Esophagus muscularis mucosa (tissue), 4 donors: ENCODE measurements at places on chromosomes 4 and X. TPM values are rescaled to one million over a fixed set of nuclear protein-coding genes. Genes with fewer than 3 reads are reported as not detected.

DNA sequence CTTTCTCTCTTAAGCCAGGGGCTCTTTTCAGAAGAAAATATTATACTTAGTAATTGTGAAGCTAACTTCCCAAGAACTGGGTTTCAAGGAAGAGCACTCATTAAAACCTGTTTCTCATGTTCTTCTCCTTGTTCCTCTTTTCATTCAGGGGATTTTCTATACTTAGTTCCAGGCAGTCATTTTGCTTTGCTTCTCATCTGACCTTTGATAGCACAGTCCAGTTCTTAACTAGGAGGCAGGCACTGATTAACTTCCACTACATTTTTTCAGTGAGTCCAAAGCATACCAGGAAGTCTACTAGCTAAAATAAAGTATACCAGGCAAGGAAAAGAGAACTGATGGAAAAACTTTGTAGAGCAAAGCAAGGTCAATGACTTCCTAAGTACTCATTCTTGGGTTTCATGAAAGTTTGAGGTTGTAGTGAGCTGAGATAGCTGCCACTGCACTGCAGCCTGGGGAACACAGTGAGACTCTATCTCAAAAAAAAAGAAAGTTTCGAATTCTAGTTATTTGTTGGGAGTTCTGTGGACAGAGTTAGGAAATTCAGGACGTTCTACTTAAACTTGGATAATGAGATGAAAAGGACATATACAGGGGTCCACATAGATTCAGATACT lies 190.1 kb upstream of the HS3ST1 start:
- no peak overlapping the region for H3K4me3 ChIP-seq
- no peaks in the 10 kb centered on the region for H3K4me1 ChIP-seq
- H3K27ac ChIP-seq, result no peak overlapping the region
- H3K36me3 ChIP-seq, result no peaks in the 10 kb centered on the region

DNA sequence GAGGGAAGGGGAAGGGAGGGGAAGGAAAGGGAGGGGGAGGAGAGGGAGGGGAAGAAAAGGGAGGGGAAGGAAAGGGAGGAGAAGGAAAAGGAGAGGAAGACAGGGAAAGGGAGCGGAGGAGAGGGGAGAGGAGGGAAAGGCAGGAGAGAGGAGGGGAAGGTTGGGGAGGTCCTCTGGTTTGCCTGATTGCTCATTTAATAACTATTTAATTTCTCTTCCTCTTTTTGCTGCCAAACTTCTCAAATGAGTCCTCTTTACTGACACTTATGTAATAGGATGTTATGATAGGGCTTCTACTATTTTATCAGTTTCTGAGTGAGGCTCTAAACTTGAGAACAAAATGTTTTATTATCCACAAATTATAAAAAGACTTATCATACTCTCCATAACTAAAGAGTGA lies 35.4 kb upstream of the PPA2 start:
- H3K36me3 ChIP-seq, result no peaks in the 10 kb centered on the region
- H3K27me3 ChIP-seq, result no peaks in the 10 kb centered on the region
- no peak for DNase-seq
- H3K27ac ChIP-seq, result no peak overlapping the region
- H3K4me1 ChIP-seq, result no peaks in the 10 kb centered on the region
- H3K4me3 ChIP-seq, result no peak overlapping the region

Gene PACRGL
- 22.1 TPM for total RNA-seq

Gene HSFX1
- 0.78 TPM for total RNA-seq

DNA sequence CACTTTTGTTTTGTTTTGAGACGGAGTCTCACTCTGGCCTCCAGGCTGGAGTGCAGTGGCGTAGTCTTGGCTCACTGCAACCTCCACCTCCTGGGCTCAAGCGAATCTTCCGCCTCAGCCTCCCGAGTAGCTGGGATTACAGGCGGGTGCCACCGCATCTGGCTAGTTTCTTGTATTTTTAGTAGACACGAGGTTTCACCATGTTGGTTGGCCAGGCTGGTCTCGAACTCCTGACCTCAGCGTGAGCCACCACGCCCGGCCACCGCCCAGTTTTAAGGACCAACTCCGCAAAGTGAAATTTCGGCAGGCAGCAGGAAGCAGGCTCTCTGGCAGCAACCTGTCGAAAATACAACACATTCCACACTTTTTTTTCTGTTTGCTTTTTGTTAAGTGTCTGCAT lies 13.4 kb downstream of the DHRSX start:
- no peak overlapping the region for H3K27ac ChIP-seq
- peaks cover 35% of the 10 kb centered on the region for H3K4me1 ChIP-seq
- no peaks in the 10 kb centered on the region for H3K27me3 ChIP-seq
- DNase-seq, result no peak
- H3K4me3 ChIP-seq, result no peak overlapping the region

DNA sequence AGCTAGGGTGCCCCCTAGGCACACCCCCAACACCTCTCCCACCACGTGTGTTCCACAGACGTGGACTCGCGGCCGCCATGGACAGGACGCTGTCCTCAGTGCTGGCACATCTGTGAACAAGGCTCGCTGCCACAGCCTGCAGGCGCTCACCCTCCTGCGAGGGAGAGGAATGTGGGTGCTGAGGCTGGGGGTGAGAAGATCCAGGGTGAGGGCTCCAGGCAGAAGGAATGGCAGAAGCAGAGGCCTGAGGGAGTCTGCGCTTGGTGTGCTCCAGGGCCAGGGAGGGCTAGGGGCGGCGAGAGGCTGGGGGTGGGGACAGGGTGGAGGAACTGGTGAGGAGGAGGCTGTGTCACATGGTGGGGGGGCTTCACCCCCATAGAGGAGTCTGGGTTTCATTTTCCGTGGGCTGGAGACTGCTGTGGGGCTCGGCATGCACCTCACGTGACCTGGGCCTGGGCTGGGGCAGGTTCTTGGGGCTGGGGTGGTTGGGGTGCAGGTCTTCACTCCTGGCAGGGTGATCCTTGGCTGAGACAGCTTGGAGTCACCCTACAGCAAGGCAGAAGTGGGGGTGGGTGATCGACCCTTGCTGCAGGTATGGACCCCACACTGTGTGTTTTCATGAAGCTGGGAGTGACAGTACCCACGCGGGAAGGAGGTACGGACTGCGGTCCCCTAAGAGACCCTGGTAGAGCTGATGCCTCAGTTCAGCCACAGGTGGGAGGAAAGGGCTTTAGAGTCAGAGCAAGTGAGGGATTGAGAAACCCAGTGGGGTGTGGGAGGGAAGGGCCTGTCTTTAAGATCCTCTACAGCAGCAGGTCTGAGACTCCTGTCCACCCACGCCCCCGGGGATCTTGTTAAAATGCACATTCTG lies 103.7 kb downstream of the PSAPL1 start:
- H3K36me3 ChIP-seq, result no peaks in the 10 kb centered on the region
- no peak overlapping the region for H3K4me3 ChIP-seq
- H3K4me1 ChIP-seq, result peaks cover 9% of the 10 kb centered on the region

DNA sequence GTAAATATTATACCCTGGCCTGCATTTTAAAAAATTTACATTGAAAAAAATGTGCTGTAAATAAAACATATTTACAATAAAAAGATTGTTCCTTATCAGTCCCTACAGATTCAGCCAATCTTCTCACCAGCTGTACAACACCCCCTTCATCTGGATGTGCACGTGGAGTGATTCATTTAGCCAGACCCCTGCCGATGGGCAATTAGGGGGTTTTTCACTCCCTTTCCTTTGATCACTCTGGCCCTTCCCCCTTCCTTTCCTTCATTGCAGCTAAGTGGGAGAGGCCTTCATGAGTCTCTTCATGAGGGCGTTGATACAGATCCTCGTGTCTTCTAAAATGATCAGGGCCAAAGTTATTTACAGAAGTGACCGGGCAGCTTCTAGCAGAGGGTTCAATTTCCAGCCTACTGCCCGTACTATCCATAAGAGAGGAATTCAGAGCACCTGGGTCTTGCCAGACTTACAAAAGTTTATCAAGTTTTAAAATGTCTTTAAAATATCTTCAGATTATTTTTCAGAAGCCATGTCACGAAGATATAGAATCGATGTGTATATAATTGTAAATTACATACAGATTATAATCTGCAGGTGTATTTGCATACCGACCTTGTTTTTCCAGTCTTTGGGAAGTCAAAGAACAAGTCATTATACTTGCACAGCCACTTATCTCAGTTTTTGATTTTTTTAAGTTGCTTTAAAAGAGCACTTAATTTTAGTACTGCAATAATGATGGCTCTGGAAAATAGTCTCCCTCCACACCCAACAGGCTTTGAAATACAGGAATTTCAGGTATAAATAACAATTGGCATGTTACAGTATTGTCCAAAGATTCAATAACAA lies 21.4 kb upstream of the RASL11B start:
- H3K4me3 ChIP-seq, result no peak overlapping the region
- peaks cover 35% of the 10 kb centered on the region for H3K4me1 ChIP-seq

Gene F11
- not detected for total RNA-seq

DNA sequence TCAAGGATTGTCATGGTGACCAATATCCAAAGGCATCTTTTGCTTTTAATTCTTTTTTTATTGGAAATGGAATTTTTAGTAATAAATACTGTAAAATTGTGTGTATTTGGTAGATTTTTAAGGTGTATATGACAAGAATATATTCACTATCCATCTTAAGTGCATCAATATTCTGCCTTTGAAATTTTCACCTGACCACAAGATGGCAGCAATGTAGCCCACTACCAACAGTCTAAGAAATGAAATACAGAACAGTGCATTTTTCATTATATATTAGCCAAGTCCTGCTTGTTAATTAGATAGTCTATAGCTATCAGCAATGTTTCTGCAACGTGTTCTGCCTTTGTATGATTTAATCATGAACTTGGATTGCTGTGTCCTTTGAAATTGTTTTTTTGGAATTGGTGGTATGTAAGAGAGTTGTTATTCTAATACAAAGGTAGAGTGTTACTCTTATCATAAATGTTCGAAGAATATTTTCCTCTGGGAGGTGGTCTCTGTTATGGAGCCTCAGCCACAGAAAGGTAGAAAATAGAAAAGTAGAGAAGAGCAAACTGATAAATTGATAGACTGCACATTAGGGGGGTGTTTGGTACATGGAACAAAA lies 38.2 kb downstream of the HPGDS start:
- H3K36me3 ChIP-seq, result no peaks in the 10 kb centered on the region
- DNase-seq, result no peak
- no peaks in the 10 kb centered on the region for H3K4me1 ChIP-seq

- no peaks in the 10 kb centered on the region for H3K4me1 ChIP-seq
- H3K27me3 ChIP-seq, result no peaks in the 10 kb centered on the region
- H3K4me3 ChIP-seq, result no peak overlapping the region
- no peak overlapping the region for H3K27ac ChIP-seq
Measured at GRCh38 chr4:140326395-140326993, 47.0 kb upstream of the SCOC start.

Gene ZNF711
- 0.86 TPM for total RNA-seq

DNA sequence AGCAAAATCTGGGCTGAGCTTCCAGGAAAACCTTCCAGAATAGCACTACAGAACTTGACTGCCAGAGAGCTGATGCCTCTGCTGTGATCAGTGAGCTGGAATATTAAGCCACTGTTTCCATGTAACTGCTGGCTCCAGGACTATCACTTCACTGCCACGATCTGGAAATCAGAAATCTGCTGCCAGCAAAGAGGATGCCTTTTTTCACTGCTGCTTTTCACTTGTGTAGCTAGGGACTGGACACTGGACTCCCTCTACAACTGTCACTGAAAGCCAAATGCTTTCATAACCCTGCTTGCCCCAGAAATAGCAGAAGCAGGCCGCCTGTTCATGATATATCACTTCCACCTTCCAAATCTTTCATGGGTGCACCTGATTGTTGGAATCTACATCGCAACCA lies 9.4 kb upstream of the AP1S2 start:
- H3K4me3 ChIP-seq, result no peak overlapping the region
- H3K4me1 ChIP-seq, result peaks cover 13% of the 10 kb centered on the region
- no peaks in the 10 kb centered on the region for H3K27me3 ChIP-seq
- DNase-seq, result no peak

DNA sequence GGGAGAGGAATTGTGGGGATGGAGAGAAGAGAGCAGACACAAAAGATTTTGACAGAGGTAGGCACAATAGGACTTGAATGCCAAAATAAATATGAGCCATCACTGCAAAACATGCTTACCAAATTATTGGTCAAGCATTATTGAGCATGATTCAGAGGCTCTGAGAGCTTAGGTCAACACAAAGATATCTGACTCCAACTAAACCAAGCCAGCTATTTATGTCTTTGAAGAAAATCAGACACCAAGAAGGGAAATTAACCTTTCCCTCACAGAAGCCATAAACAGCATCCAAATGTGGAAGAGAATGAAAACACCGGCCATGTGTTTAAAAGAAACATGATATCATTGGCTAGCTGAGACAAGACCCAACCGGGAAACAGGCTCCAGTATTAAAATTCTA lies 323.2 kb downstream of the RAB28 start:
- no peaks in the 10 kb centered on the region for H3K4me1 ChIP-seq
- no peaks in the 10 kb centered on the region for H3K27me3 ChIP-seq
- no peak overlapping the region for H3K27ac ChIP-seq
